ENCODE measurements at places on chromosomes 5 and 9.

GRCh38 chr9:113538131-113538530, 74.6 kb downstream of the RGS3 start:
- DNase-seq = no peak

- no peak for DNase-seq
Measured at GRCh38 chr9:126703866-126704156, 90.1 kb downstream of the LMX1B start.

- DNase-seq = no peak
Measured at GRCh38 chr9:25935188-25935587, 256.9 kb upstream of the TUSC1 start.

- DNase-seq = no peak
Measured at GRCh38 chr5:93300309-93300923, 280.6 kb downstream of the NR2F1-AS1 start.

- DNase-seq = no peak
Measured at GRCh38 chr5:88287846-88288527, 19.3 kb upstream of the TMEM161B start.

DNA sequence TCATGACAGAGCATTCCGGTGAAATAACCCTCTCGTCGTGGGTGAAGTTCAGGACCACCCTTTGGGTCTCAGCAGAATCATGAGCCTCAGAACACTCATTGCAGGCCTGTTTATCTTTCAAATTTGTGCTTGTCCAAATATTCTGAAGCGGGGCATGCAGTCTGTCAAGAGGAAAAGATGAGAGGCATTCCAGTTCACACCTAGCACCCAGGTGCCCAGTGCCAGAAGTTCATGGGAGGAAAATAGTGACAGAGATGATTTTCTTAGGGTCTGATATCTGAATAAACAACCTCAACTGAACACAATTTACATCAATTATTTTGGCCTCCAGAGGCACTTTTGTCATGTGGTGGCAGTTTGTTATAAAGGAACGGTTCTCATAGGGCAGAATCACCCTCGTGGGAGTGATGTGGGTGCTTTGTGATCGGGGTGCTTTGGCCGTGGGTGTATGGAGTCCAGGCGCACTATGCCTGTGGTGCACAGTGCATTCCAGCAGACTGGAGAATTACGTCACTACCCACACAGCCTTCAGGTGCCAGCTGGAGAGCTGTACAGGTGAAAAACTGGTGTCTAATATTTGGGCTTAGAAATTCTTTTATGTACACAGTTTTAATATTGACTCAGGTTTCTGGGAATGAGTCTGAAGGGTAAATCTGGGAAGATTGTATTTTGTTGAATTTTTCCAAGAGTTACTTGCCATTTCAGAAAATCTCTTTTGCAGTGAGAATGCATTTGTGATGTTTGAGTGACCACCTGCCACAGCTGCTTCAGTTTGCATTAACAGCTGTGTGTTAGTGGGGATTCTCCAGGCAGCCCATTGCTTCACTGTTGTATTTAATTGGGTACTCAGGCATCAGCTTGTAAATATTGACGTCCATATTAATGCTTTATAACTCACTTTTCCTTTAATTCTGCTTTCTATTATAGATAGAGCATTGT, 289.3 kb downstream of the FANCC start:
- DNase-seq = no peak

DNA sequence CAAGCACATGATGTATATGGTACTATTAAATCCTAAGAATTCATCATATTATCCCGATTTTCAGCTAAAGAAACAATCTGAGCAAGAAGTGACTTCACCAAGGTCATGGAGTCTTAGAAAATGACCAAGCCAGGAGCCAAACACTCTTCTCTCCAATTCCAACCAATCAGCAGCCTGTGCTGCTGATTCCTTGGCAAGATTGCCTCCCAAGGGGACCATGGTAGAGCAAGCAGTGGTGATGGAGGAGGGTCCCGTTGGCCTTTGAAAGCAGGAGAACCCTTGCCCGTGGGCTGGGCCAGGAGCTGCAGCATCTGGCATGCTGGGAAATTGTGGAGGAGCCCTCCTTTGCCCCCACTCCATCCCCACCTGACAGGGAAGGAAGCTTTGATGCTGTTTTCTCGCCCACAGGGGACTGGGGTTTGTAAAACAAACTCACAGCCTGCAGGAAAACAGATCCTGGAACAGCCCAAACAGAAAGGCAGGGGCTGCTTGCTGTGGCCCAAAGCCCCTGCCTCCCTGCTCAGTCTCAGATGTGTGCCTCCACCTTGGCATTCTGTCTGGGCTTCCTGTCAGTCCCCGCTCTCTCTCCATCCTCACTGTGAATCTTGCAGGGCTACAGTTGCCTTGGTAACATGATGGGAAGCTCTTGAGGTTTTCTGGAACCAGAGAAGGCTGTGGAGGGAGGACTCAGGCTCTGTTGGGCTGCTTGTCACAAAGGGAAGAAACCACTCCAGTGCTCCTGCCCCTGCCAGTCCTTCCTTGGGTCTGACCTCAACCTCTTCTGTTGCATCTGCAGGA, 70.8 kb upstream of the HSPA9 start:
- peak; percentile 20 for DNase-seq

GRCh38 chr5:127723571-127723970, 20.4 kb downstream of the CCDC192 start:
- no peak for DNase-seq

- no peak for DNase-seq
Measured at GRCh38 chr5:125140855-125141254, 394.4 kb upstream of the ZNF608 start.

DNA sequence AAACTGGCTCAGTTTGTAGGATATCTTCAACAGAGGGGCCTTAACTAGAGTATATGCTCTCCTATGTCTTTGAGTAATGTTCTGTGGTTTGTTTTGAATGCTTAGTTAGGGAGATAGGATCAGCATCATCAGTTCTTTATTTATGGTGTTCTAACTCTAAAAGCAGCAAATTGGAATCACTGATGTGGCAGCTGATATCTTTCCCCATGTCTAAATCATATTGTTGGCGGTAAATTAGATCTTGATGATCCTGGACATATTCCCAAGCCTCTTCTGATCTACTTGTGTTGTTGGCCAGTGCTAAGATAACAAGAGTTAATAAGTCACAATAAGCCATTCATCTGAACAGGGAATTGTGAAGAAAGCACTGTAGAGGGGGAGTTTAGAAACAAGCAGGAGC, 332.4 kb upstream of the DAB2 start:
- no peak for DNase-seq

DNA sequence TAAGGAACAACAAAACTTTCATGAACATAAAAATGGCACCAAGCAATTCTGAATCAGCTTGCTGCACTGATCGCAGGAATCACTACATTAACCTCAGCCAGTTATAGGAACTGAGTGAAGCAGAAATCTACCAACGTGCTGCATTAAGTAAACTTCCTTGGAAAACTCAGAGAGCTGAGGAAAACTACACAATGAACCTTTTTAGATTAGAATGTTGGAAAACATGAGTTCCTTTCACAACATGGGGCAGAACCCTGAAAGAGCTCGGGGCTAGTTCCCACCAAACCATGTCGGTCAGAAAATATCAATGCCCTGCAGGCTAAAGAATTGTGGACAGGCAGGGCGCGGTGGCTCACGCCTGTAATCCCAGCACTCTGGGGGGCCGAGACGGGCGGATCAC, 19.4 kb downstream of the ALDH7A1 start:
- DNase-seq = no peak

DNA sequence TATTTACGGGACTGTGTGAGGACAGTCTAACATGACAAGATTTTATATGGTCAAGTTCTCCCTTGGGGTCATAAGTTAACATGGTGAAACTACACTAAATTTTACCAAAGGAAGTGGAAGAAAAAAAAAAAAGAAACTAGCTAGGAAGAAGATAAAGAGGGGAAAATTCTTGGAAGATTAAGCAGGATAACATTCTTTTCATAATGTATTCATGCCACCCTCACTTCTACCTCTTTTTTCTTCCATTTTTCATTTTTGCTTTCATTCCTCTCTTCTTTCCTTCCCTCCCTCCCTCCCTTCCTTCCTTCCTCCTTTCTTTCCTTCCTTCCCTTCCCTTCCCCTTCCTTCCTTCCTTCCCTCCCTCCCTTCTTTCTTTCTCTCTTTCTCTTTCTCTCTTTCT, 254.6 kb downstream of the RFX3 start:
- no peak for DNase-seq

DNA sequence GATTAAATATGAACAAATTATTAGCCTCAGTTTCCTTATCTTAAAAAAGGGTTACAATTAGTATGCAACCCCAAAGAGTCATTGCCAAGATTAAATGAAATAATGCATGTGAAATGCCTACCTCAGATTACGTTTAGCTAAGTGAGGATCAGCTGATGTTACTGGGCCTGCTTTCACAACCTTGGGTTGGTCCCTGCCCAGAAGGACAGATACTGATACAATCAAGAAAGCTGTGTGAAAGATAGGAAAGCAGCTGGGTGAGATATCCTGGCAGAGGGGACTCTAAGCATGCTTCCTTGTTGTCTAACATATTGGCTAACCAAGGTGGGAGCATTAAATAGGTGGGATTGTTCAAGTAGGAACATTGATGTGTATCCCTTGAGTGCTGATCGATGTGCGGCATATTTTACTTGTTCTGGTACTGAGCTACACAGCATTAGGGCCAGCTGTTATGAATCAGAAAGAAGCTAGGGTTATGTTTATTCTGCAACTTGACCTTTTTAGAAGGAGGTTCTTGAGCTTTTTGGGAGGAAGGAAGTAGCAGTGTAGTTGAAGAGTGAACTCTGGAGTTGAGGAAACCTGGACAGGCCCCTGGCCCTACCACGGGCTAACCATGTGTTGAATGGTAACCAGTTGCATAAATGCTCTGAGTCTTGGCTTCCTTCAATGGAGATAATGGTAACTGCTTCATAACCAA, 28.9 kb downstream of the SNX24 start:
- no peak for DNase-seq

GRCh38 chr9:94734054-94734754, 7.7 kb downstream of the AOPEP start:
- DNase-seq = no peak

DNA sequence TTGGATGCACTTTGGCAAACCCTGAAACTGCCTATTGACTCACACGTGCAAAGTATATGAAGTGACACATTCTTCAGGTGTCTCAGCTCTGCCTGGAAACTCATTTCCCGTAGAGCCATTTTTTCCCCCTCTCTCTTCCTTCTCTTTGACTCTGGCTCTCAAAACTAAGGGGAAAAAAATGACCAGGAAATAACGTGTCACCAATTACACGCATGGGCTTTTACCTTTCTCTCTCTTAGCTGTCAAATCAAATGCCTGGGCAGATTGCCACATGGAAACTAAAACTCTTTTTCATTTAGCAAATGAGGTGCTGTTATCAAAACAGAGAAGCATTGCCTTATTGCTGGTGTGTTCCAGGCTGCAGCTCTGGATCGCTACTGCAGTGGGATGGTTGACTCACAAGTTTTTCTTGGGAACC, 18.3 kb upstream of the IFNK start:
- no peak for DNase-seq

GRCh38 chr5:160297776-160298175, 14.6 kb downstream of the CCNJL start:
- DNase-seq = no peak

DNA sequence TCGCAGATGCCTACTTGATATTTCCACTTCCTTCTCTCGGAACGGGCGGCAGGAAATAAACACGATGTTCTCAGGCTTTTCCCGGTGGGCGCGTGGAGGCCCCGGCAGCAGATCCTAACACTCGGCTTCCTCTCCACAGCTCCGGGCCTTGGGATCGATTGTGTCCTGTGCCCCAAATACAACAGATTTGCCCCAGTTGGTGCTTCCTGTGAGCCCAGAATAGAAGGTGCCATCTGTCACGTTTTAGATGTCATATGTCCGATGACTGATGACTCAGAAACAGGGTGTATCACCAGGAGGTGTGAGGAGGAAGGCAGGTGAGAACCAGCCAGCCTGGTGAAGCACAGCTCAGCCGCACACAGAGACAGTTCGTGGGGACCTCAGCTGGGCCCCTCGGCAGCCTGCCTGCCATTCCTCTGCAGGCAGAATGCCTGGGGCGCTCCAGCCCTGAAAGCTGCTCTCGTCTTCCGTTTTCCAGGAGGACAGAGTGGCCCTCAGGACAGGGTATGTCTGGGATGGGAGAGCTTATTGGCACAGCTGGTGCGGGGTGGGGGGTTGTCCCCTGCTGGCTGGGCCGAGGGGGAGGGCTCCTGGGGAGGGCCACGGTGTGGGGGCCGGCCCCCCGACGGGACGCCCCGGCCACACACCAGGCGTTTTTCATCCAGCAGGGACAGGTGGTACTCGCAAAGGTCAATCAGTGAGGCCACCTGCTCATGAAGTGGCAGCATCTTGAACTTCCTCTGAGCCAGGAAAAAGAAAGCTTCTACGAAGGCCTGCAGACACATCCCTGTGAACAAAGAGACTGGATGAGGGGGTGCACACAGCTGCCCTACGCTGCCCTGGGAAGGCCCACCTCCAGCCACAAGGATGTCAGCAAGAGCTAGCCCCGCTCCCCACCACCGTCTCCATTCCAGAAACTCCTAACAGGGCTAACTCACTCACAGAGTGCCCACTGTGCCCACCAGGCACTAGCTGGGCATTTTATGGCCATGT, 171.0 kb downstream of the DAB2IP start:
- DNase-seq = no peak

DNA sequence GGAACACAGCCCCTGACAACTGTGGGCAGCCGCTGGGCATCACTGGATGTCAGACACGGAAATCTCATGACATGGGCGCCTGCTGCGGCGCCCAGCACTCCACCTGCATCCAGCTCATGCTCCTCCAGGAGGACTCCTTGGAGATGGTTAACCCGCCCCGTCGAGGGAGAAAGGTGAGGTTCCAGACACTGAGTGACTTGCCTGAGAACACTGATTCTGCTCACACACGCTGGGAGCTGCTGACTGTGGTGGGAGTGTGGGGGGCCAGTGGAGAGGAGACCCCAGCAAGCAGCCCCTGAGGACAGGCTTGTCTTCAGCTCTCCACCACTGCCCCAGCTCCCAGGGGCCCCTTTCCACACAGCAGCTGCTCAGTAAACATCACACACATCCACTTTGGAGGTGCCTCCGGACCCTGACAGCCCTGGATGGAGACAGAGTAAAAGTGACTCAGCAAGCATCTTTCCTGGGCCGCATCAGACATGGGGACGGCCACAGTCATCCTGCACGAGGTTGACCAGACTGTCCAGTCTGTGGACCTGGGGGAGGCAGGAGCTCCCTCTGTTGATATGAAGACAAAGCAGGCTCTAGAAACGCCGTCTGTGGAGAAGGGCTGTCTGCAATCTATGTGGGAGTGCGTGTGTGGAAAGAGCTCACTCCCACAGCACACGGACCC, 283.7 kb upstream of the IRX4 start:
- no peak for DNase-seq

GRCh38 chr9:124381170-124381945, 33.9 kb downstream of the PSMB7 start:
- no peak for DNase-seq

- DNase-seq = no peak
Measured at GRCh38 chr9:105531530-105531929, 26.4 kb upstream of the FKTN start.

DNA sequence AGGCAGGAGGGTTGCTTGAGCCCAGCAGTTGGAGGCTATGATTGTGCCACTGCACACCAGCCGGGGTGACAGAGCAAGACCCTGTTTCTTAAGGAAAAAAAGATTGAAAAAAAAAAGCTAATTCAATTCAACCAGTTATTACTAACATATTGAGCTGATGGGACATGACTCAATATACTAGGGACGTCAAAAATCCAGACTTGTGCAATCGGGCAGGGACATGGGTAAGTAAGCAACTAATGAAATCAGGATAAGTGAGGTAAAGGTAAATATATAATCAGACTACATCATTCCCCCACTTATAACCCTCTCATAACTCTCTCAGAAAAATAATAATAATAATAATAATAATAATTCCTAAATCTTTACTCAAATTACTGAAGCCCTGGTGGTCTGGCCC, 975 bp upstream of the HAVCR1 start:
- DNase-seq = no peak

GRCh38 chr9:6219981-6220380, 4.4 kb downstream of the IL33 start:
- DNase-seq = no peak
